IMR-90 (cell line): ENCODE measurements at places on chromosomes 2 and 18. TPM values are rescaled to one million over a fixed set of nuclear protein-coding genes. Genes with fewer than 3 reads are reported as not detected.
A peak's percentile ranks its signal among the peaks of the same experiment; 100 is the strongest.

GRCh38 chr2:41414486-41415230 is 633.2 kb upstream of the PKDCC start:
- DNase-seq: no peak

GRCh38 chr18:12928641-12929040 is 19.2 kb upstream of the SEH1L start:
- DNase-seq: no peak

DNA sequence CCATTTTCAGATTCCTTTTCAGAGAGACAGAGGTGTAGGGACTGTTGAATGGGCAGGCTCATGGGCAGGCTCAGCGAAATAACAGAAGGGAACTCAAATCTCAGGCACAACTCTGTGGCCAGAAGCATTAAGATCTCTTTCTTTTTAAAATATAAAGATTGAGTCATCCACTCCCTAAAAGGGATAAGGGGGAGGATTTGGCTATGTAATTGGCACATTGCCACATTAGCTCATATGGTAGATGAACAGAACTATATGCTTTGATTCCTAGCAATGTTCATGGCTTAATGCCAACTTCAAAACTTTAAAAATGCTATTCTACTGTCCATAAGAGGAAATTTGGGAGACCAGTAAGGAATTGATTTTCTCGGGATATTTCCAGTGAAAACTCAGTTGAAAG is 53.8 kb upstream of the SLC5A7 start:
- DNase-seq: no peak

DNA sequence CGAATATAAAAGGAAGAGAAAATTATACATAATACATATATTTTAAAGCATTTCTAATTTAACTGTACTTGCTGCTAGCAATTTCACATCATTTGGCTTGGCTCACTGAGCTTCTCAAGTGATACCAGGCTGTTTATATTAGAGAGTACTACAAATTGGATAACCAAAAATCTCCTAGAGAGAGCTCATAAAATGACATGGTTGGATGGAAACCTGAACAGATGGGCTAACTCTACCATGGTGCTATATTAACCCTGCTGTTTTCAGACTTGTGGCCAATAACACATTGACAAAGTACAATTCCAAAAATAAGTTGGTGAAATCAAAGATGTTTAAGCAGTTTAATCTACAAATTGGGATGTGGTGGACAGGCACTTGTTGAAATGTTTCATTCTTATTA is 364.4 kb upstream of the GCFC2 start:
- DNase-seq: no peak

- DNase-seq: no peak
These were observed 251.7 kb downstream of the LRRTM4 start for GRCh38 chr2:77270433-77270832.

DNA sequence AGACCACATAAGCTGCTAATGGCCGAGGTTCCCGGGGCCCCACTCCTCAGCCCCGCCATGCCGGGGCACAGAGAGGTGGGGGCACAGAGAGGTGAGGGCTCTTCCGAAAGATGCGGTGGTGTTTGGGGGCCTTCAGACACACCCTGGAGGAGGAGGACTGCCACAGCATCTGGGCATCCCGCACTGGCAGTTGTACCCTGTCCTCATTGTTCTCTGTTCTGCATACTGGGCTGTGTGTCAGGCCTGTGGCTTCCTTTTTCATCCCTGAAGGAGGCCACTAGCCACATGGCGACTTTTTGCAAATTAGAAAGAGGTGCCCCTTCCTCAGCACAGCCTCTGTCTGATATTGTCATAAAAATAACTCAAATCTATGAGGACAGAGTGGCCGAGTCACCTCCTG is 150.1 kb downstream of the CTIF start:
- no peak for DNase-seq

DNA sequence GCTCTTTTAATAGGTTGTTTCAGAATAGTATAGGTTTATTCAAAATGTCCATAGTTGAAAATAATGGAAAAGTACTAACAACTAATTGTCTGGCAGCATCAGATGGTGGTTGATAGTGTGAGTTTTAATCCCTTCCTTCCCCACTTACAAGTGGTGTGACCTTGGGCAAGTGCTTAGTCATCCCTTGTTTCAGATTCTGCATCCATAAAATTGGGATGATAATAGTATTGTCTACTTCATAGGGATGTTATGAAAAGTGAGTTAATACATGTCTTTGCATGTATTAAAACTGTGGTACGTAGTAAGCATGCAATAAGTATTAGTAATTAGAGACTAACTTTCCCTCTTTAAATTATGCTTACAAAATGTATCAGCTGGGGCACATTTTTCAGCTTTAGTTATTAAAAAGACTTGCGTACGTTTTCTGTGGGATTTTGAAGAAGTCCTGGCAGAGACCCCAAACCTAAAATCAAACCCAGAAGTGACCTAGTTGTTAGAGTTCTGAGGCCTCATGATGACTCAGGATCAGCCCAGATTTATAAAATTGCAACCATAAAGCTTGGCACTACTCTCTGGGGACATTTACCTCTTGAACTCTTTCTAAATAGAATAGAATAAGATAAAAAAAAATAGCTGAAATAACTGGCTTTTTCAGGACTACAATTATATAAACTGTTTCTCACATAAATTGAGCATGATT is 8.6 kb downstream of the ITGA4 start:
- peak; percentile 47 for DNase-seq

- DNase-seq: no peak
These were observed 144.5 kb downstream of the ACKR3 start for GRCh38 chr2:236714080-236714479.

DNA sequence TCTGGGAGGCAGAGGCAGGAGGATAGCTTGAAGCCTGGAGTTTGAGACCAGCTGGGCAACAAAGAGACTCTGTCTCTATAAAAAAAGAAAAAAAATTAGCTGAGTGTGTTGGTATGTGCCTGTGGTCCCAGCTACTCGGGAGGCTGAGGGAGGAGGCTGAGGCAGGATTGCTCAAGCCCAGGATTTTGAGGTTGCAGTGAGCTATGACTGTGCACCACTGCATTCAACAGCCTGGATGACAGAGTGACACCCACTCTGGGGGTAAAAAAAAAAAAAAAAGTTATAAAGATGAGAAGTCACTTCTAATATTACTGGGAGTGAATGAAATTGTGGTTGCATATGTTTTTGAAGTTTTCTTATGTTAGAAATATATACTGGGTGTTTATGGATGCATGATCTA is 71.6 kb downstream of the C2orf74 start:
- no peak for DNase-seq

GRCh38 chr2:18402831-18403230 is 157.6 kb downstream of the RDH14 start:
- no peak for DNase-seq

DNA sequence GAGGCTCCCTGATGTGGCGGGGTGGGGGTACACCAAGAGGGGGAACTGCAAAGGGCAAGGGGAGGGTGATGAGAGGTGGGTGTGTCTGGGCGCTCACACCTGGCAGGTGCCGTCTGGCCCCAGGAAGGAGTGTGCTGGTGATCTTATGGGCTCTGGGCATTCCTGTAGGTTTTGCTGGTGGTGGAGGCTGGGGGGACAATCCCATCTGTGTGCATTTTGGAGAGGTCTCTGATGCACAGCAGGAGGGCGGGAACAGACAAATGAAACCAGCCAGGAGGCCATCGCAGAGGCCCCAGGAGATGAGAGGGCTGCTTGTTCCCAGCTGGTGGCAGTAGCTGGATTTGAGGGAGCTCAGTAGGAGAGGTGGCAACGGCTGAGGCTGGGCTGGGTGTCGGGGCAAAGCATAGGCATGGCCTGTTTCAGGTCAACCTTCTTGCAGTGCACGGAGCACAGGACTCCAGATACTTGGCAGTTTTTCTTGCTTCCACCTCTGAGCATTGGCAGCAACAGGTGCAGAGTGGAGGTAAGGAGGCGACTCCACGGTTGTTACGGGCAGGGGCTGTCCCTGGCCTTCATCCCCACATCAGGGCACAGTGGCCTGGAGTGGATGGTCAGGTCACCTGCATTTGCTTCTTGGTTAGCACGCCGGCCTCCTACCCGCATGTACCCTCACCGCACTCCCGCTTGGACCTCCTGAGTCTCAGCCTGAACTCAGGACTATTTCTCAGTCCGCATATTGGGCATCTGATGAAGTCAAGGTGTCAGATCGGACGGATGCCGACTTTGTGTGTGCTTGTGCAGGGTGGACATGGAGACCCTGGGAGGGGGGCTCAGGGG is 194.2 kb upstream of the HDAC4 start:
- DNase-seq: no peak

DNA sequence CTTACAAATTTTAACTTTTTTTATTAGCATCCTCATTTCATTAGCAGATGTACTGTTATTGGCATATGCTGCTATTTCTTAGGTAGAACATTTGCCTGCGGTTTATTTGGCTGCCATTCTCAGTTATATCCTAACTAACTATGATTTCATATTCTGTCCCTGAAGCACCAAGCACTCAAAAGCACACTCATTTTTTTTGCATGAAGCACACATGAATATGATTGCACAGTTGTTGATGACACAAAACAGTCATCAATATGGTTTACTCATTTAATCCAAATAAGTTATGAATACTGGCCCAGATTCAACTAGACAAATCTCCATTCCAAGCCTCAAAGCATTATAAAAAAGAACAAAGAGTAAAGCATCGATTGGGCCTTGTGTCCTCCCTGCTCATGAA is 129.4 kb upstream of the CNTNAP5 start:
- no peak for DNase-seq

- no peak for DNase-seq
These were observed 5.4 kb upstream of the STAT1 start for GRCh38 chr2:191019376-191019775.

GRCh38 chr2:10536569-10537133 is 88.5 kb upstream of the ODC1 start:
- DNase-seq: no peak

DNA sequence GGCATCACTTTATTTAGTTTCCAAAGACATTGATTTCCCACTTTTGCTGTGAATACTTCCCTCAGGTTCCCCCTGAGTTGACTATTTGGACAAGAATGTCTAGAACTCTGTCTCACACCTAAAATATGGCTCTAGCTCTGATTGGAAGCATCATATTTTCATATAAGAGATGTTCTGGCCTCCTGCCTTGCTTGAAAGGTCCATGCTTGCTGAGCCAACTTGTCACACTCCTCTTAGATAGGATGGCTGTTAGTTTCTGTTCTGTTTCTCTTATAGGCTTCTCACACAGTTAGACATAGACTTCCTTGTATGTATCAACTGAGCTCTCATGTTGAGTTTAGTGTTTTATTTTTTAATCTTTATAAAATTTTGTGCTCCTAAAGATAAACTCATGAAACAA is 87.1 kb downstream of the CNTNAP5 start:
- no peak for DNase-seq

- DNase-seq: no peak
These were observed 51.3 kb downstream of the INPP5D start for GRCh38 chr2:233111427-233111826.

GRCh38 chr2:105553538-105554196 is 154.8 kb upstream of the FHL2 start:
- peak; percentile 39 for DNase-seq

GRCh38 chr2:141598982-141599381 is 531.8 kb downstream of the LRP1B start:
- no peak for DNase-seq

GRCh38 chr2:20148923-20149702 is 75.8 kb downstream of the SDC1 start:
- peak; percentile 89 for DNase-seq

- DNase-seq: no peak
These were observed 87.7 kb upstream of the HAAO start for GRCh38 chr2:42879913-42880737.

DNA sequence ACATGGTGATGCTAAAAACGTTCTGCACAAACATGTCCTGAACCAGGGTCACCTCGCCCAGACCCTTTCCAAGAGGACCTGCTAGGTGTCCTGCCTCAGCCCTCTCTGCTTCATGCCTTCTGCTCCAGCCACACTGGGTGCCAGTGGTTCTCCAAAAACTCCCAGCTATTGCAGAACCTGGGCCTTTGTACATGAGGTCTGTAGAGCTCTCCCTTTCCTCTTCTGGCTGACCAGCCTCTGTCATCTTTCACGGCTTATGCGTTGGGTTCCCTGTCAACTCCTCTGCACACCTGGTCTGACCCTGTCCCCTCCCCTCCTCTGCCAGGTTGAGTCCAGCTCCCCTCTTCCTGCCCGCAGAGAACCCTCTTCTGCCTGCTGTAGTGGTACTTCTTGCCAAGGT is 35.5 kb upstream of the IGFBP5 start:
- DNase-seq: no peak

The IL1RL1 gene
- under 0.01 TPM in 2 replicates for total RNA-seq

The DUSP19 gene
- 1.4 and 2.5 TPM in 2 replicates for total RNA-seq

The MALL gene
- 1.6 and 2.2 TPM in 2 replicates for total RNA-seq

The EVA1A gene
- total RNA-seq: 89.2 and 93.7 TPM in 2 replicates

The KCNF1 gene
- 0.54 and 0.56 TPM in 2 replicates for total RNA-seq

The YIPF4 gene
- total RNA-seq: 3.6 and 15.8 TPM in 2 replicates

The UBE2F gene
- total RNA-seq: 44.6 and 59.4 TPM in 2 replicates

The DSC3 gene
- total RNA-seq: under 0.01 TPM in 2 replicates

The DCAF17 gene
- 13.1 and 22.8 TPM in 2 replicates for total RNA-seq

The NOL4 gene
- not detected in 2 replicates for total RNA-seq
